Nephron progenitor cell (in vitro differentiated cells): ENCODE measurements at places on chromosomes 4 and X.

GRCh38 chr4:133555671-133556070, 406.6 kb downstream of the PCDH10 start:
- DNase-seq = no peak

GRCh38 chr4:113446019-113446418, 315.5 kb downstream of the CAMK2D start:
- no peak for DNase-seq

- no peak for DNase-seq
Observed at GRCh38 chrX:44003975-44004374, 30.8 kb upstream of the NDP start.

DNA sequence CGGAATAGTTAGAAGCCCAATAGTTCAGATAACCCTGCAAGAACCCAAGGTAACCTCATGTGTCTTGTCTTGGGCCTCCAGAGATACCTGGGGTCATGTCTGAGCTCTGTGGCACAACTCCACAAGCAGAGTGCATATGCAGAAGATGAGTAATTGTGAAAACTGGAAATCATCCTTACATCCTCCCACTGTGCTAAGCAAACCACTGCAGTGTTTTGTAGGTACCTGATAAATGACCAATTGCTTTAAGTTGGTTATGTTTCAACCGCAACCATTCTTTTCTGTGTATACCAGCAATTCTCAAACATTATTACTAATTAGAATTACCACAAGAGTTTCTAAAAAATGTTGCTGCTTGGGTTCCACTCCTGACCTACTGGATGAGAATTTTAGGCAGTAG, 73.2 kb downstream of the CBLL2 start:
- no peak for DNase-seq

DNA sequence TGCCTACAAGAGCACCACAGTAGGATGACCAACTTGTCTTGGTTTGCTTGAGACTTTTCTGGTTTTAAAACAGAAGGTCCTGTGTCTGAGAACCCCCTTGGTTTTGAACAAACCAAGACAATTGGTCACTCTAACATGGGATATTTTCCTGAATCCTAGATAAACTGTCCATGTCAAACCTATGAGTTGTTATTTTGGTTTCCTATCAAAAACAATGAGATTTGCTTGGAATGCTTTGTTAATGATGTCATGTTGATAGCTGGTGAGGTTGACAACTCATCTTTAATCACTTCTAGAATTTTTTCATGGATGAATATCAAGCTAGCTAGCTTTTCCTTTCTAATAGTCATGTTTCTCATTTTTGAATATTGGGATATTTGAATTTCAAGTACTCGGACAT, 518.3 kb upstream of the ARX start:
- DNase-seq = no peak

DNA sequence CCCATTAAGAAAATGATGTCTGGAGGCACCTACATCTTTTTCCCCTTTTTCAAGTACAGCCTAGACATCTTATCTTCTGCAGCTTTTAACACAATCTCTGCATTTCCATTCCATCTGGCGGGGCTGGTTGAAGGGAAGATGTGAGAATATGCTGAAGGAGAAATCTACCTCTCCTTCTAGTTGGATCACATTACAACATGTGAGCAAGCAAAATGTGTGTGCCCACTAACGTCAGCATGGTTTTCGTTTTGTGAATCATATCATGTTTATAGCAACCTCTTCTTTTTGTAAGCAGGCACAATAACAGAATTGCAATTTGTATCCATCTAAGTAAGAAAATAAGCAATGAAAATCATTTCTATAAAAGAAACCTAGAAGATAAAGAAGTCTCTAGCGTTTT, 28.9 kb upstream of the MID1 start:
- no peak for DNase-seq

- DNase-seq = no peak
Observed at GRCh38 chr4:149955780-149956390, 122.4 kb upstream of the DCLK2 start.

DNA sequence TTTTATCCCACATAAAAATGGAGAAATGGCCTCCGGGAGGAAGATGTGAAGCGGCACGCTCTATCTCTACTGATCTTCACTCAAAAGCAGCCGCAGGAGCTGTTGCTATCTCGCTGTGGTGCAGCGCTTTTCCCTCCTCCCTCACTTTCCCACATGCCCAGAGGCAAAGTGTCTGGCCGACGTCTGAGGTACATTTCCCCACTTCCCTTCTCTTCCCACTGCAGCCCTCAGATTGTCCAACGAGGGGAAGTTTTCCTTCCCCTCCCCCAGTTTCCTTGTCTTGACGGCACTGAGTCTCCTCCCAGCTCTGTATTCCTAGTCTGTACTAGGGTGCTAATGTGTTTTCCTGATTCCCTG, 660 bp upstream of the COL25A1 start:
- DNase-seq = no peak

- DNase-seq = no peak
Observed at GRCh38 chrX:140503238-140503601, 1.6 kb downstream of the SOX3 start.

- no peak for DNase-seq
Observed at GRCh38 chr4:98656443-98656842, 2.0 kb downstream of the TSPAN5 start.

DNA sequence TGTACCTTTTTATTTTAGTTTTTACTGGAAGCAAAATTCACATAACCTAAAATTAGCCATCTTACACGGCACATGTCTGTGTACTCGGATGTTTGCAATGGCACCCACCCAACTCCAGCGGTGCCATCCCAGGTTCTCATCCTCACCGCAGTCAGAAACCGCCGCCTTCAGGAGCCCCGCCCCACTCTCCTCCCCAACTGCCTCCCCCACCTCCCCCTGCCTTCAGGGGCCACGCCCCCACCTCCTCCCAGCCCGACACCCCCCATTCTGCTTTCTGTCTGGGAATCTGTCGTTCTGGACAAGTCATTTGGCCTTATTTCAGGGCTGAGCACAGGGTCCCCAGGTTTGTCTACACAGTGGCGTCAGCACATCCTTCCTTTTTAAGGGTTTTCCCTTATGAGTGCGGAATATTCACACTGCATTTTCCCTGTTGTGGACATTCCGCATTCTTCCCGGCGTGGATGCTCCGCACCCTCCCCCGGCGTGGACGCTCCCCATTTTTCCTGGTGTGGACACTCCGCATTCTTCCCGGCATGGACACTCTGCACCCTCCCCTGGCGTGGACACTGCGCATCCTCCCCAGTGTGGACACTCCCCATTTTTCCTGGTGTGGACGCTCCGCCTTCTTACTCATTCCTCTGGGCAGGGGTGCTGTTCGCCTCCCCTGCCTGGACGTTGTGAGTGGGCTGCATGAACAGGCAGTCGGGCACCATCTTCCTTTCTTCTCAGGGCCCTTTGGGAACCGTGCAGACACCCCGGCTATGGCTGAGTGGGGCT, 135.4 kb upstream of the NKX1-1 start:
- no peak for DNase-seq

- DNase-seq = peak; percentile 40
Observed at GRCh38 chr4:20983763-20984575, 283.7 kb downstream of the PACRGL start.

DNA sequence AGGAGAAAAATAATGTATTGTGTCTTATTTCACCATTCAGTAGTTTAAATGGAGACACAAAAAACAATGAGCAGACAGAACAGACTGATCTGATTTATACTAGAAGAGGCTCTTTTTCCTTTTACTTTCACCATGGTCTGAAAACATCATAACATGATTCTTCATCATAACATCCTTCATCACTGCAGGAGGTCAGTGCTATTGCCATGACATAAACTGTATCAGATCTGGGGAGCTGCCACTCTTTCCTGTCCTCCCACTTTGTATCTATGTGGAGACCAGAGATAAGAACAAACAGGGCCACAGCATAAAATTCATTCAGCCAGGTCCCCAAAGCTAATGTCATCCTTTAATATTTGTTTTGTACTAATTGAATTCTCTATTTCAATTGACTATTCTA, 25.2 kb downstream of the SOD3 start:
- DNase-seq = no peak

- DNase-seq = peak; percentile 23
Observed at GRCh38 chr4:78864405-78865024, 74.7 kb downstream of the PAQR3 start.

DNA sequence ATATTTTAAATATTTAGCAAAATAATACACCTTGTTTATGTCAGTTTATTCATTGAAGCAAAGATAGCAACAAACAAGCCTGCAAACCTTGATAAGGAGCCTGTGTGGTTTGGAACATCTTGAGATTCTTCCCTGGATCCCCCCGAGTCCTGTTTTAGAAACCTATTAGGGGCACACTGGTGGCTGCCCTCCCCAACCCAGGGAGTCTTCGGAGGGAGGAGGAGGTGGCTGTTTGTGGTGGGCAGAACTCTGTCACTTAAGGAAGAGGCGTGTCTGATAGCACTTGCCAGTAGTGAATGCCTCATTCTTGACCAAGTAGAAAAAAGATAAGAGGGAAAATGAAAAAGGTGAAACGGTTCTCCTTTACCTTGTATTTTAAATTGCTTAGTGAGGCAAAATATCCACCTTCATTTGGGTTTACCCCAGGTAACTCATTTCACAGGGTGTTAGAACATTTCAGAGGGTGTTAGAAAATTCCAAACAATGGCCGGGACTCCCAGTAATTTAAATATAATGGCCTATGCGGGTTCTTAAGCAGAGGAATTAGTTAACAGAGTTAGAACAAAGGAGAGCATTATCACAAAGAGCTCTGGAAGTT, 10.4 kb downstream of the KIT start:
- DNase-seq = no peak

DNA sequence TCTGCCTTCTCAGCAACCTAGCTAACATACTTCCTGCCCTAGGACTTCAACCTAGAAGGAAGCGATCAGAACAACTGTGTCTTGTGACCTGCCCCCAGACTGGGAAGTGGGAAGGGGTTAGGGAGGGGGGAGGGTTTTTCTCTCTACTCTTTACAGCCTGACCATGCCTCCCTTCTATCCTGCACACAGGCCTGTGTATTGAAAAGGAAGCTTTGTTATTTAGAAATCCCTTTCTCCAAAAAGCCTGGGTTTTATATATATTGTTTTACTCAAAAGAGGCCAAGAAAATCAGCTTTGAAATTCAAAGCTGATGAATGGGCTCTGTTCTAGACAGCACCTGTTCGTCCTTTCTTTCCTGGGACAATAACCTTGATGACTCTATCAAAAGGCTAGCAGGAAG, 35.2 kb upstream of the SMS start:
- no peak for DNase-seq

DNA sequence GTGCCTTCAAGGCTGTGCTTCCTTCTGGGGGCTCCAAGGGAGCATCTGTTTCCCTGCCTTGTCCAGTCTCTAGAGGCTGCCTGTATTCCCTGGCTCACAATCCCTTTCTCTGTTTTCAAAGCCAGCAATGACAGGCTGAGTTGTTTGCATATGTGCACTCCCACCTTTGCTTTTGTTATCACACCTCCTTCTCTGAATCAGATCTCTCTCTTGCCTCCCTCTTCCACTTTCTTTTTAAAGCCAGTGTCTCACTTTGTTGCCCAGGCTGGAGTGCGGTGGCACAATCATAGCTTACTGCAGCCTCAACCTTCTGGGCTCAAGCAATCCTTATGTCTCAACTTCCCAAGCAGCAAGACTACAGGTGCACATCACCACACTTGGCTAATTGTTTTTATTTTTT, 37.1 kb upstream of the LEF1 start:
- DNase-seq = no peak

GRCh38 chrX:42247241-42247640, 323.9 kb upstream of the CASK start:
- DNase-seq = no peak

DNA sequence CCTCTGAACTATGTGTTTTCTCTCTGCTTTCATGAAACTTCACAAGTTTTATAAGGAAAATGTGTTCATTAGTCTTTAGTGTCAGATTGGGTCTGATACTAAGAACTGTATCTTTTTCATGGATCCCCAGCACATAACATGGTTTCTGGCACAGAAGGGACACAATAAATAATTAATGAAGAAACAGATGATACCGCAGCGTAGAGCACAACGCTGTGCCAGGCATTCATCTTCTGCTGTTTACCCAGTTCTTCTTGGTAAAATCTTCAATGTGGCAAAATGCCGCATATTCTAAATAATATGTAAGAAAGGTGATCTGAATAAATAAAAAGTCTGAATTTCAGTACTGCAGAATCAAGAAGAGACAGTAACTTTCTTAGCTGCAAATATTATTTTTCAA, 12.3 kb downstream of the SCARB2 start:
- DNase-seq = no peak

DNA sequence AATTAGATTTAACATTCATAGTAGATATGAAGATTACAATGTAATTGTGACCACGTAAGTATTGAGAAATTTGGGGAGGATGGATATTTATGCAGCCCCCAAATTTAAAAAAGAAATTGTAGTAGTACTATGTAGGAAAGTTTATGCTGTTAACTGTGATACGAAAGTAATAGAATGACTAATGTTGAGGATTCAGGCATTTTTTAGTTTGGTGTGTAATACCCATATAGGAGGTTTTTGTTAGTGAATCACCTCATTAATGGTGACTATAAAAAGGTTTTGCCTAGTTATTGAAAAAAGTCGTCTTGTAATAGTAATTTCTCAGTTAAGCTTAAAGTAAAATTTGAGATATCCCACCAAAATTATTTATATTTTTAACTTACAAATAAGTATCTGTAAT, 67.2 kb downstream of the SMARCAD1 start:
- DNase-seq = no peak

- no peak for DNase-seq
Observed at GRCh38 chrX:19627081-19627480, 111.8 kb upstream of the MAP3K15 start.

DNA sequence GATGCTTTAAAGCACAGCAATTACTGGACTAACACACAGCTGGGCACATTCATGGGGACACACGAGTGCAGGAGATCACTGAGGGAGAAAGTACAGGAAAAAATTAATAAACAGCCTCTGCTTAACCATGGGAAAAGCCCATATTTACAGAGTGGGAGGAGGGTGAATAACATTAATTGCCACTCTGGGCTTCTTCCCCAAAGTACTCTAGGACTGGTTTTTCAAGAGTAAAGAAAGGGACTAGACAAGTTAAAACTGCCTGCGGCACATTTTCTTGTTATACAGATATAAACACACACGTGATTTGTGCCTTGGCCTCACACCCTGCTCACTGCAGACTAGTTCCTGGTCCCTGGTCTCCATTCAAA, 179.7 kb upstream of the TET2 start:
- DNase-seq = no peak

- DNase-seq = peak; percentile 80
Observed at GRCh38 chr4:176792326-176793059, at the start of gene VEGFC. VEGFC (minus strand) TSS chr4:176792922; CDS start chr4:176792311, 611 bp downstream.

- no peak for DNase-seq
Observed at GRCh38 chr4:158652920-158653319, 18.8 kb downstream of the C4orf46 start.
